ENCODE measurements at places on chromosomes 11 and 22.

DNA sequence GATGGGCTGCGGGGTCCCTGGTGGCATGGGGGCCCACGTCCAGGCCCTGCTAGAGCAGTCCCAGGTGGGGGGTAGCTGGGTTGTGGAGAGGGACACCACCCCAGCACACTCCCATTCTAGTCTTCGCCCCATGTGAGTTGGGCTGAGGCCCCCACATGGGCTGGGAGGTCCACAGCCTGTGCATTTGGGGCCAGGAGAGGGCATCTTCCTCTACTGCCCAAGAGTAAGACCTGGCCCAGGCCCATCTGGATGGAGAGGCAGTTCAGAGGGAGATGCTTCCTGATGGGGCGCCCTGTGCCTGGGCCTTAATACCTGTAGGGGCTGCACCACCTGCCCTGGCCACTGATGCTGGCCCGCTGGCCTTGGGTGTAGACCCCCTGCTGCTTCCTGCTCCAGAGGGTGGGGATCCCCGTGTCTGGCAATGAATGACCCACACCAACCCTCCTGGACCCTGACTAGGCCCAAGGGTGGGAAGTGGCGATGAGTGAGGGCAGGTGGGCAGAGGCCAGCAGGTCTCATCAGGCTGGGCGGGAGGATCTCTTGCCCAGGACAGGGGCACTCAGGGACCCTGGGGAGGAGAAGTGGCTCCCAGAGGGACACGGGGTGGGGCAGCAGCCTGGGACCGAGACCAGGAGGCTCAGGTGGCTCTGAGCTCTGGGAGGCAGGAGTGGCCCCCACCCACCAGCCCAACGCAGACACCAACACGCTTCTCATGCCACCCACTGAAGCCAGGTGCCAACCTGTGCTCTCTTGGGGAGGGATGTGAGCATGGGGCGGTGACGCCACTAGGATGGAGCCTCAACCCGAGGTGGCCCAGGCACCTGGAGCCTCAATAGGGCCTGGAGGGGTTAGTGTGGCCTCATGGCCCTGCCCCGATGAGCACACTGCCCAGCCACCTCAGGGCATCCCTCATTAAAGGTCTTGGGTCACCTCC lies 17.4 kb upstream of the GNB1L start:
- DNase-seq = no peak

DNA sequence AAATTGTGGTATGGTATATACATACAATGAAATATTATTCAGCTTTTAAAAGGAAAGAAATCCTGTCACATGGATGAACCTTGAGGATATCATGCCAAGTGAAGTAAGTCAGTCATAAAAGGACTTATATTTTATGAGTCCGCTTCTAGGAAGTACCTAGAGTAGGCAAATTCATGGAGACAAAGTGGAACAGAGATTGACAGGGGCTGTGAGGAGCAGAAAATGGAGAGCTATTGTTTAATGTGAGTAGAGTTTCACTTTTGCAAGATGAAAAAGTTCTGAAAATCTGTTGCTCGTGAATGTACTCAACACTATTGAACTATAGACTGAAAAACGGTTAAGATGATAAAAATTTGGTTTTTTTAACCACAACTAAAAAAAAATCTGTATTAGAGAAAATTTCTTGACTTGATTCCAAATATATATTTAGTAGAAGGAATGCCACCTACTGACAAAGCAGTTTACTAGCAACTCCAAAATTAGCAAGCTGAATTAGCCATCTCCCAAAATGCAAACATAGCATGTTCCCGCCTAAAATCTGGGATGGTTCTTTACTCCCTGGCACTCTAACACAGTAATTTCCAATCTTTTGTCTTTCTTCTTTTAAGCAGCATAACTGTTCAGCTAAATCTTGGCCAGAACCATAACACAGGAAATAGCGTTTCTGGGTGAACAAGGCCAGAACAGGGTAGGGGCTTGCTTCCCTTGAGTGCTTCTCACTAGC lies 1.5 kb downstream of the UFD1 start:
- DNase-seq = no peak

GRCh38 chr22:34763496-34763895 lies 302.5 kb upstream of the ISX start:
- no peak for DNase-seq

- DNase-seq = no peak
These were observed 15.1 kb upstream of the SLC25A18 start for GRCh38 chr22:17548010-17548755.

DNA sequence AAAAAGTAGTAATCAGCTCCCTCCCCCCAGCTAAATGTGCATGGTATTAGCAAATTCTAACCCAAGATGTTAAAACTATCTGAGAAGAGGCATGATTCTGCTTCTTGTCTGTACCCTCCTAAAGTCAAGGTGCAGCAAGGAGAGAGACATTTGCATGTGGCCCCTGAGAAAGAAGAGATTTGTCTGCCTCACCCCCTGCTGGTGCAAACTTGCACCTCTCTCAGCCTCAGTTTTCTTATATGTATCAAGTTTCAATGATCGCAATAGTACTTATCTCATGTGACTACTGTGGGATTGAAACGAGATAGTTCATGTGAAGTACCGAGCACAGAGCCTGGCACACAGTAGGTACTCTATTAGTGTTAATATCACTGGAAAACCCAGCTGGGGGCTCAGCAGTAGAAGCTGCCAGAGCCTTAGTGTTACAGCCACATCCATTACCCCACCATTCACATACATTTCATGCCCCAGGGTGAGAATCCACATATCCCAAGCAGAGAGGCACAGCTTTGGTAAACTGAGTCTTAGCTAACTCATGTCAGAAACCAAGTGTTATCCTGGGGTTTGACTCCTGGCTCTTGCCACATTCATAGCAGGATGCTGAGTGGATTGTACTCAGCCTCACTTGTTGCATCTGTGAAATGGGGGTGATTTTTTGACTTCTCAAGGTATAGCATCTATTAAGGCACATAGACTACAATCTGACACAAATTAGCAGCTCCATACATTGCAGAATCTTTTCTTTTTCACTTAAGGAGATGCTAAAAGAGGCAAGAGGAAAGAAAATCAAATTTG lies 24.9 kb downstream of the CD44 start:
- DNase-seq = no peak

DNA sequence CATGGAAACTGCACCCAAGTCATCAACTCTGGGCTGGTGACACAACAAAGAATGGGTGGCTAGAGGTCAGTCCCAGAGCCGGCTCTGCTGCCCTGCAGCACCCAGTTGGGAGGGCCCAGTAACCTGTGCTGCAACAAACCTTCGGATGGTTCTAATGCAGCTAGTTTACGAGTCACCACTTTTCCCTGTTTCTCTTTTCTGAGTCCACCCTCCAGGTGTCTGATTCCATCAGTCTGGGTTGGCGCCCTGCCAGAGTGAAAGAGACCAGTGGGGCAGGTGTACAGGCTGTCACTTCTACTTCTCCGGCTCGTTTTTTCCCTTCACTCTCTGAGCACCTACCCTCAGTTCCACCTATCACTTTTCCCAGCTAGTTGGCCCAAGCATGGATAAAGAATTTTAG lies 572.9 kb downstream of the NTM start:
- peak; percentile 91 for DNase-seq

GRCh38 chr11:70610566-70611565 lies 212.5 kb downstream of the CTTN start:
- no peak for DNase-seq

GRCh38 chr11:65571940-65572339 lies 398 bp upstream of the FAM89B start:
- DNase-seq = peak; percentile 67

GRCh38 chr22:21064917-21065864 lies 19.4 kb downstream of the LRRC74B start:
- no peak for DNase-seq

DNA sequence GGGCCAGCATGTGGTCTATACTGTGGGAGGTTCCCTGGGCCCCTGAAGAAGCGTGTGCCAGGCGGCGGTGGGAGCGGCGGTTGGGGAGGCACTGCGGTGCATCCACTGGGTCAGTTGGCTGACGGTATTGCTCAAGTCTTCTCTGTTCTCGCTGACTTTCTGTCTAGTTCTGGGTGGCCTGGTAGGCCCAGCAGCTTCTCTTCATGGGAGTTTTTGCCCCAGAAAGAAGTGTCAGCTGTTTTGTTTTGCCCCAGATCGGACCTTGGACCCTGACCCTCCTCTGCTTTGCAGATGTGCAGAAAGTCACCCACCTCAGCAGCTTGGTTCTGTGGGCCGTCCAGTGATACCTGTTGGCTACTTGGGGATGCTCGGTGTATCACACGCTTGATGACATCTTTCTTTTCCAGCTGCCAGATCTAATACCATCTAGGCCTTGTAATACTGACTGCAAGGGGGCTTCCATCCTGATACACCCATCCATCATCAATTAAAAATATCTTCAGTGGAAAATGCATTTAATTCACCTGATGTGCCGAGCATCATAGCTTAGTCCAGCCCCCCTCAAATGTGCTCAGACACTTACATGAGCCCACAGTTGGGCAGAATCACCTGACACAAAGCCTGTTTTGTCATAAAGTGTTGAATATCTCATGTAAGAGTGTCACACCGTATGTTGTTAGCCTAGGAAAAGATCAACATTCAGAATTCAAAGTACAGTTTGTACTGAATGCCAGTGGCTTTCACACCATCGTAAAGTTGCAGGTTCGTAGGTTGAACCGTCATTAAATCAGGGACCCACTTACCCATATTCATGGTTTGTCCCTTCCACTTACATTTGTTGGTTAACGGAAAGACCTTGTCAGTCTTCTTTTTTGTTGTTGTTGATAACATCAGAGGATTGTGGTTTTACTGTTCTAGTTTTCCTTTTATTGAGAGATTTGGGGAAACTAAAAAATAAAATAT lies 13.9 kb downstream of the ZBED4 start:
- DNase-seq = no peak

DNA sequence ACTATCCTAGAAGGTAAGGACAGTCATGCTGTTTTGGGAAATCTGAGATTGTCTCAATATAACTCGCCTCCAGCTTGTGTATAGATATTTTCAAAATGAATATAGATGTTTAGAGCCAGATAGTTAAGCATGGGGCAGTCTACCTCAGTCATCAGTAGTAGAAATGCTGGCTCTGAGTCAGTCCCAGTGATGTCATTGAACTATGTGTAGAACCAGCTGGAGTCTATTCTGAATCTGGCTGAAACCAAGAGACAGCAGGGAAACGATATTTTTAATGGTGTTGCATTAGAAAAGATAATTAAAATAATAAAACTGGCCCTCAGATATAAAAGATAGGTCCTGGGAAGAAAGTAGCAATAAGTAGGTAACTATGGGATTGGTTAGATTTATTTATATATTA lies 25.9 kb downstream of the PIWIL4 start:
- no peak for DNase-seq
